Glomerular endothelial cell (primary cell): ENCODE measurements at places on chromosomes 4 and X.

DNA sequence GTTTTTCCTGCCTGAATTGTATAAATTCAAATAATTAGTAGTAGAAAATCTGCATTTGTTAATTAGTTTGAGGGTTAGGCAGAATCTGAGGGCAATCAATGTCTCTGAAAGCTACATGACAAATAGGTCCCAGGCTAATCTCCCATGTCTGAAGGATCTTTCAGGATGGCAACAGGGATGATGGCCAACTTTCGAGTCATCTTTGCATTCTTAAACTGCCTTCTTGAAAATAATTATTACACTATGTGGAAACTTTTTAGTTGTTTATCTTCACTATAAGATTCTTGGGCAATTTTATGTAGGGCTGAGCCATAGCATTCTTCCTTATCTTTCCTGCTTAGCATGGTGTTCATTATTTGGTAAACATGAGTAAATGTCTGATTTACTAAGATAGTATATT lies 490.3 kb upstream of the EPHA5 start:
- DNase-seq, result no peak

DNA sequence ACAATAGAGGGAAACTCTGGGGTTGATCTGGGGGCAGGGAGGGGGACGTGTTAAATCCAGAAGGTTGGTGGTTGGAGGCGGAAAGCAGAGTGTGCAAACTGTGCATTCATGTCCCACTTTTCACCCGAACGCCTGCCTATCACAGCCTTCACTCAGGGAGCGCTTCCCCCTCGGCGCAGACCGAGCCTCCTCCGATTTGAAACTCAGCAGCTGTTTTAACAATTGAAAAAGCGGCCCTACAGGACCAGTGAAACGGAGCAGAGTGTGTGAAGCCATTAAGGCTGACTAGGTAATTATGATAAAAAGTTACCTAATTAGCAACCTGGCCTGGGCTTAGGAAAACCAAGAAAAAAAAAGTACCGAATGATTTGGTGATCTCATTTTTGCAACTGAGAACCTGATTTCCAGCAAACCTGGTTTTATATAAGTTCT lies 685 bp upstream of the NDNF start:
- no peak for DNase-seq

DNA sequence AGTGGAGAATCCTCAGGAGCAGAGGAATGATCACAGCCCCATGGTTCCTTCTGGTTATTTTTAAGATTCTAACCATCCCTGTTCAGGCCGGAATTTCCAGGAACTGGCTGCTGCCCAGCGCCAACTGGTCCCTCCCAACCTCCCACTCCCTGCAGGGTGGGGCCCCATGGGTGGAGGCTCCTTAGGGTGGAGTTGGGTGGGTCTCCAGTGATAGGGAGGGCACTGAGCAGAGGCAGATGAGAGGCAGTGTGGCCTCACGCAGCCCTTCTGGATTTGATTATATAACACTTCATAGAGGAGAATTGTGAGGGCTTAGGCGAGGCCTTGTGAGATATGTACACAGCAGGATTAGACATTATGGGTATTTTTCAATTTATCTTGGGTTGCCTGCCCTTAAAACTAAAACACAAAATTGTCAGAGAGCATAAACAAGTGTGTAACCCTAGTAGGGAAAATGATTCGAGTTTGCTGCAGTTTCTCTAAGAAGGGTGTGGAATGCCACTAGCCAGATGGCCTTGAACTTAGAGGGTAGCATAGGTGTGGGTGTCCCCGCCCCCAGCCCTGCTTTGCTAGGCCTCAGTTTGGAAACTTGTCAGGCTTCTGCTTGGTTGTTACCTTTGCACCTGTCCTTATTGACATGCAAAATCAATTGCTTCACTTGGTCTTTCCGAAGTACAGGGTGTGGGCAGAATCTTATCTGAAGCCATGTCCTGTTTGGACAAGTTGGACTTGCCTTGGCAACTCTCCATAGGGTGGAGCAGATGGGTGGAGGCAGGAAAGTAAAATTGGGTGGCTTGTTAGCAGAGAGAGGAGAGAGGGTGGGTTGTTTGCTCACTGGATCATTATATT lies 9.4 kb downstream of the KLF3 start:
- no peak for DNase-seq

GRCh38 chr4:176193938-176194337 lies 1.4 kb downstream of the SPATA4 start:
- no peak for DNase-seq

DNA sequence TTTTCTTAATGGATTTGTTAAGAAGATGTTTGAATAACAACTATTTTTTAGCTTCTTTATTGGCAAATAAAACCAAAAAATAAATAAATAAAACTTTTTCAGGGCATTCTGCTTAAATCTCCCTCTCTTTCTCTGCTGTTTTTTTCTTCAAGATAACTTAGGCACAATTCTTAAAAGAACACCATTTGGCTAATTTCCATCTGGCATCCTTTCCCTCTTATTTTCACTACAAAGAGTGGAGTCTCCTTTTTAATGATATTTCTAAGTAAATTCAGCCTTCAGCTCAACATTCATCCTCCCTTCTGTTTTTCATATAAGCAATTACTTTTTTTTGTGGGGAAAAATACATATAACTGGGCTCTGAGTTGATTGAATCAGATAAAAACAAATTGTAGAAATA lies 88.1 kb downstream of the PCDH7 start:
- DNase-seq, result no peak

DNA sequence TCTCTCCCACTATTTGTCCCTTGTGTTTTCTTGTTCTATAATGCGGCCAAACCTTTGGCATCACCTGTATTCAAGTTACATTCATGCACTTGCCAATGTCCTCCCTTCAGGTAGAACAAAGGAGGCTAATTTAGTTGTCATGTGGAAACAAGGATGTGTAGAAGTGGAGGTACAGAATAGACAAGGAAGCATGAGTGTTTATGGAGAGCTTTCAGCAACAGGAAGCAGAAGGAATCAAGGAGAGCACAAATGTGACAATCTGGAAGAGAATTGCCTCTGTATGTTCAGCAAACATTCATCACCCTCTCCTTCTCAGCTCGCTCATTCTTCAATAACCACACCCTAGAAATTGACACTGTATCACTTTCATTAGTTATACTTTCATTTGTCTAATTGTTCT lies 103.4 kb downstream of the SLC7A11 start:
- DNase-seq, result no peak

DNA sequence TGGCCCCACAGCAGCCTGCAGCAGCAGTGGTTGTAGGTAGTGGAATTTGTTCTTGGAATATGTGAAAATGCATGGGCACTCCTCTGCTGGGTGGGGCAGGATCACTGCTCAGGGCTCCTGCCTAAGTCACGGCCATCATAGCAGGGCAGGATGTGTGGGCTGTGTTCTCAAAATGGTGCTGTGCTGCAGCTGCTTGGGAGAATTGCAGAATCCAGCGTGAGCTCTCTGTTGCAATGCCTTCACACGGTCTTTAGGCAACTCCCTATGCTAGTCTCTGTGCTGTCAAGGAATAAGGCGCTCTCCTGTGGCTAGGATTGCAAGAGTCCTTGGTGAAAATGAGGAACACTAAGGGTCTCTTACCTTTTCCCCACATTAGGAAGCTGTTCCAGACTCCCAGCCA lies 42.9 kb downstream of the F8 start:
- DNase-seq, result no peak

DNA sequence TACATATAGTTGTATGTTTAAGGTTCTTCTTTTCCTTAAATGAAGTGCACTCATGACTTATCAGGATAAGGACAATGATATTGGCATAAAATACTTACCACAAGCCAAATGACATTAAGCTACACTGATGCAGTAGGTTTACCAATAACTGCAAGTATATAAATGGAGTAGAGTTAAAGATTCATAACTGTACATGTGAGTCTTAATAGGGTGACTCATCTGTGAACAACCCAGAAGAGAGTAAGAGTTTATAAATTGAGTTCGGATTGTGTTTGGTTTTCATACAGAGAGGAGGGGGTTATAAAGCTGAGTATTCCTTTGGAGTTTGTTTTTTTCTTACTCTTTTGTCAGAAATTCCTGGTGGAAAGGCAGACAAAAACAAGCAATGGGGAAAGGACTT lies 144.8 kb downstream of the TLL1 start:
- DNase-seq, result no peak

DNA sequence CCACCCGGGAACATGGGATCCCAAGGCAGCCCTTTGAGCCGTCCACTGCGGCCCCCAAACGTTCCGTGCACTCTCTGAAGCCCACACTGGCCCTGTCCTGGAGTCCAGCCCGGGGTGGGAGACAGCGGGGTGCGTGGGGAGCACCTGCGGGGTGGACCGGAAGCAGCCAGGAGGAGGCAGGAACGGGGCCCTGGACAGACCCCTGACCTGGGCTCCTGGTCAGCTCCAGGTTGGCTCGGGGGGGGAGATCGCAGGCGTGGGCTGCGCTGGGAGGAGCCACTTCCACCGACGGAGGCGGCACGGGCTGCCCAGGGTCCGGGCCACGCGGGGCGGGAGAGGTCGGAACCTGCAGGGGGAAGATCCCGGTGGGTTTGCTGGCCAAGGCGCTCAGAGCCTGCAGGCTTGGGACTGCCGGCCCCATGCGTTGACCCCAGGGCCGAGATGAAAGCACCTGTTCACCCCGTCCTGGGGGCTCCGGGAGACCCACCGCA lies 5.7 kb upstream of the PLCXD1 start:
- no peak for DNase-seq

DNA sequence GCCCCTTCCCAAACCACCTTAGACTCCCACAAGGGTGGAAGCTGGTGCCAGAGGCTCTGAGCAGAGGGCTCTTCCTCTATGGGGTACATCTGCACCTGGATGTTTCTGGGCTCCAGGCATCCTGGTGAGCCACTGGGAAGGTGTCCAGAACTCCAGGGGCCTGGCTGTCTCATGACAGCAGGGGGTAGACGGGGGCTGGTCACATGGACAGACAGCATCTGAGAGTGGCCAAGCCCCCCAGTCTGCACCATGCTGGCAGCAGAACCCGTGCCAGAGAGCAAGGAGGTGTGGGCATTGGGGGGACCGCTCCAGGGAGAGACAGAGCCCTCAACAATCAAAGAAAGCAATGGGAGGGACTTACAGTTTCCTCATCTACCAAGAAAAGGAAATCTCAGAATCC lies 39.5 kb downstream of the ZFYVE28 start:
- DNase-seq, result no peak

- DNase-seq, result no peak
Observed at GRCh38 chrX:19876962-19877361, 10.4 kb downstream of the SH3KBP1 start.

- no peak for DNase-seq
Observed at GRCh38 chr4:172654457-172654856, 514.2 kb upstream of the GALNT7 start.

DNA sequence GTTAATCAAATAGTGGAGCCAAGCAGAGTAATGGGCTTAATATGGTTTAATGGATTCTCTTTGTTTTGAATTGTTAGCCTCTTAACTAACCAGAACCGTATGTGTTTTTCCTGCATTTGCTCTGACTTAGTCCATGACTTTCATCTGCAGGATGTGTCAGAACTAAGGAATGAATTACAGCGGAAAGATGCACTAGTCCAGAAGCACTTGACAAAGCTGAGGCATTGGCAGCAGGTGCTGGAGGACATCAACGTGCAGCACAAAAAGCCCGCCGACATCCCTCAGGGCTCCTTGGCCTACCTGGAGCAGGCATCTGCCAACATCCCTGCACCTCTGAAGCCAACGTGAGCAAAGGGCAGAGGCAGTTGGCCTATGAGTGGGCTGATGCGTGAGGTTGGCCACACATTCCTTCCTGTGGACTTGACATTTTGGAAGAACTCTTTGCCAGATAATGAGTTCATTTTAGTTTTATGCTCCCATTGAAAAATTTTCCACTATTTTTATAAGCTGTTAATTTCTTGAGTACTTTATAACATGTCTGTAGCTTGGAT lies 9.1 kb downstream of the MED28 start:
- no peak for DNase-seq

GRCh38 chr4:173535165-173535902 lies 5.3 kb upstream of the HAND2 start:
- DNase-seq, result no peak

DNA sequence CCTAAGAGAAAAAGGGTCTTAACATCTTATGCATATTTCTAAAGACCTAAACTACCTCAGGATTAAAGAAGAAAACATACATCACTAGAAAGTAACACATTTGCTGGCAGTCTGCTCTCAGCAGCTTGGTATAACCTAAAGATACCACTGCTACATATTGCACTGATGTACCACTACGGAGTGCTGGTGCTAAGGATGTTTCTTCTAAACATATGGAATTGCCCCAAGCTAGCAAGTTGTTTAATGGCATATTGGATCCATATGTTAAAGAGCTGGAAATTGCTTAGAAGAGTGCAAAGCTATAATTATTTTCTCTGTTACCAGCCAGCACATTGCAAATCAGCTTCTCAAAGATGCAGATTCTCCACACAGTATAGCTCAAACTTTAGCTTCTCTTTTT lies 436.5 kb upstream of the GALNTL6 start:
- no peak for DNase-seq

DNA sequence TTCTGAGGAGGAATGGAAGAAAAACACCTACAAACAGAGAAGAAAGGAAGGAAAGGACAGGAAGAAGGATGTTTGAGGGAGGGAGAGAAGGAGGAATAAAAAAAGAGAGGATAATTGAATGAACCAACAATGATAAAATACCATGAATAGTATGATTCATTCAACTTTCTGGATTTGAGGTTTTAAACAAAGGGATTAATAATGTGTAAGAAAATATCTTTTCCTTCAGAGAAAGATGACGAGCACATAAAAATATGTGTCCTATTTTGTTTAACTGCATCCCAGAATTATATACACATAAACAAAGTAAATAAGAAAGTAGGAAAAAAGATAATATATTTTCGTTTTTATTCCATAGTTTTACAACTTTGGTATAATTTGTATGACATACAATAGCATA lies 1380.4 kb downstream of the STIM2 start:
- DNase-seq, result no peak

DNA sequence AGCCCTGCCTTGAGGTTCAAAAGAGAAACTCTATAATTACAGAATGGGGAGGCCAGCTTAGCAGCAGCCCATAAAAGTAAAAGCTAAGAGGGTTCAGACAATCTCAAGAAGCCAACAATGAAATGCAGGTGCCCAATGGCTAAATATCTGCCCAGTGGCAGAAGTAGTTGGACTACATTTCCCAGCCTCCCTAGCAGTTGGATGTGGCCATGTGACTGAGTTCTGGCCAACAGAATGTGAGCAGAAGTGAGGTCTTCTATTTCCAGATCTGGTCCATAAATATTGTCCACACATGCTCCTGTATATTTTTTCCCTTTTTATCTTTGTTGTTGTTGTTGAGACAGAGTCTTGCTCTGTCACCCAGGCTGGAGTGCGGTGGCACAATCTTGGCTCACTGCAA lies 127.9 kb upstream of the NHS start:
- no peak for DNase-seq

DNA sequence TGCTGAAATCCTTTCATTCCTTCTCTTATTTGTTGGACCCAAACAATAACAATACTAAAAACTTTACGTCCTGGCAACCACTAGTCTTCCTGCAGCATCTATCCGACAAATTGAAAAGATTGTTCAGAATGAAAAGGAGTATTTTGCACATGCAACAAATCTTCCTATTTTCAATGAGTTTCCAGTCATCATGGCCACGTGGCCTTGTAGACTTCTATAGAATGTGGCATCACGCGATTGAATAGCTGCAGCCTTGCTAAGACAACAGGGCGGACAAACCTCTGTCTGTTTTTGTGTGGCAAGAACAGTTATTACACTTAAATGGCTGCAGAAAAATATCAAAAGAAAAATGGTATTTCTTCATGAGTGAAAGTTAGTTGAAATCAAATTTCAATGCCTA lies 297.9 kb upstream of the LCORL start:
- peak; percentile 4 for DNase-seq
